MCF 10A (cell line): ENCODE measurements at places on chromosomes 5 and 9.
A peak's percentile ranks its signal among the peaks of the same experiment; 100 is the strongest.

DNA sequence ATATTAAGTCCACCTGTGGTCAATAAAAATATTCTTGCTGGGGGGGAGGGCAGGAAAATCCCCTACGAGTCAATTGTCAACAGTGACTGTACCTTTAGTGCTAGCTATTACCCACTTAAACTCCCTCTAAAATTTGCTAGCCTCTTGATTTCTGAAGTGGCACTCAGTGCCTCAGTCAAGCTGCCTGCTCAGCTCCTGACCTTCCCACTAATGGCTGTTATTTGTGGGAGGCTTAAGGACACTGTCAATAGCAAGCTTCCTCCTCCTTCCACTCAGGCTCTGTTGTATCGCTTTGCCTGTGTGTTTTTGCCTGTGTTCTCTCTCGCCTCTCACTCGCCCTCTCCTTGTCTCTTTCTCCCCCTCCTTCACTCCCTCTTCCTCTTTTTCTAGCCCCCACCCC, 140.8 kb downstream of the BNC2 start:
- no peak for DNase-seq

DNA sequence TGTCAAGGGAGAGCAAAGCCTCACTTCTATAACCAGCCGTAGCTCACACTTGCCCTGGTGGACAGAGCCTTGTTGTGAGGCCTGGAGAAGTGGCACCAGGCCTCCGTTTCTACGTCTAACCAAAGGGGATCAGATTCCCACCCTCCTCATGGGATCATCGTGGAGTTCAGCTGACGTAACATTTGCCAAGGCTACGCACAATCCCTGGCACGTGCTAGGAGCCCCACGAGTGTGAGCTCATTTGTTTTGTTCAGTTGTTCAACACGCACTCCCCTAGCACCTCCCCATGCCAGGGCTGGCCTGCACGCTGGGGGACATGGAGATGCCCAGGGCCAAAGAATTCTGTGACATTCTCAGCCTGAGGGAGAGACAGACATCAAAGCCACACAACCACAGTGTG, 23.1 kb downstream of the ADGRD2 start:
- no peak for DNase-seq

- peak; percentile 30 for DNase-seq
These were observed 337.1 kb upstream of the PANK3 start for GRCh38 chr5:168916266-168916665.

GRCh38 chr5:135188233-135188914, 154.3 kb upstream of the PITX1 start:
- DNase-seq = no peak

DNA sequence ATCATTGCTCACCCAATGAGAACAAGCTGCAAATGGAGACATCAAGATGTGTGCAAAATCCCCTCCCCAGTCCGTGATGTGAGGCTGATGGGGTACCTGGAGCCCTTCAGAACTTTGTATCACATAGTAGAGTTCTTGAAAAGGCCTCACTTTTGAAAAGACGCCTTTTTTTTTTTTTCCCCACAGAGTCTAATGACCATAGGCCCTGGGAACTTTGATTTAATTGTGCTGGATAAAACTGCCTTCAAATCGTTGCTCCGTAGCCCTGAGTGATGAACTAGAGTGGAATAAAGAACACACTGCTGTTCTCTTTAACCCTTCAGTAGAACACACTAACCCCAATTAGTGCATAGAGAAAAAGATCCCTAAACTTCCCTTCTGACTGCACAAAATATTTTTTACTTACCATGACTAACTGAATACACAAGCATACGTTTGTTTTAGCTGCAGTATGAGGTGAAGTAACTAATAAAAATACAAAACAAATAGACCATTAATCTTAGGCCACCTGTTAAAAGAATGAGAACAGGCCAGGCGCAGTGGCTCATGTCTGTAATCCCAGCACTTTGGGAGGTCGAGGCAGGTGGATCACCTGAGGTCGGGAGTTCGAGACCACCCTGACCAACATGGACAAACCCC, 15.1 kb downstream of the PSAT1 start:
- DNase-seq = no peak

GRCh38 chr5:149804478-149805450, 74.7 kb downstream of the PPARGC1B start:
- no peak for DNase-seq

GRCh38 chr9:3879726-3880505, 354.1 kb upstream of the RFX3 start:
- peak; percentile 39 for DNase-seq

GRCh38 chr5:45893309-45893708, 197.1 kb upstream of the HCN1 start:
- DNase-seq = no peak

GRCh38 chr9:995781-996180, 19.3 kb downstream of the DMRT3 start:
- peak; percentile 32 for DNase-seq

DNA sequence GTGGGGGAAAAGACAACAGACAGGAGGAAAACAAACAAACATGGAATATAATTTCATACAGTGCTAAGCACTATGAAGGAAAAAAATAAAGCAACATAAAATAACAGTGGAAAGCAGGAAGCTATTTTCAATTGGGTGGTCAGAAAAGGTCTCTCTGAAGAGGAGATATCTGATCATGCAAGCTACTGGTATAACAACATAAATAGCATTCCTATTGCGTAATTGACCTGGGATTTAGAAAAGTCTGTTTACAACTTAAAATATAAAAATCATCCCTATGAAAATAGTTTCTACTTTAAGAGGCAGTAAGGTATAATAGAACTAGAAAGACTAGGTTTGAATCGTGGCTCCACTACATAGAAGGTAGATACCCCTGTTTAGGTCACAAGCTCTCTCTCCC, 61.4 kb downstream of the FBXW11 start:
- DNase-seq = no peak

- DNase-seq = no peak
These were observed 69.8 kb downstream of the RPS6 start for GRCh38 chr9:19310246-19310645.

DNA sequence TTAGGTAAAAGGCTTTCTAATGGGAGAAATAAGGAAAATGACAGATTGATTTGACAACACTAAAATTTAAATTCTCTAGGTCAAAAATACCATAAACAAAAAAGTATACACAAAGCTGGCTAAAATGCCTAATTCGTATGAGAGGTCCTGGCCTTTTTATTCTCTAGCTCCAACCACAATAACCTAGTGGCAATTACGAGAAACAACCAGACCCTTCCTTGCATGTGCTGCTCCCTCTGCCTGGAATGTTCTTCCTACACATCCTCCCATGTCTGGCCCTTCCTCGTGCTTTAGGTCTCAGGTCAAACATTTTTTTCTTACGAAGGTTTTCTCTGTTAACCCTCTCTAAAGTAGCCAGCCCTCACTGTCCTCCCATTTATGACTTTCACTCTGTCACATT, 176.4 kb upstream of the PLPPR1 start:
- no peak for DNase-seq

- DNase-seq = no peak
These were observed 21.5 kb downstream of the CWC27 start for GRCh38 chr5:64790210-64790609.

DNA sequence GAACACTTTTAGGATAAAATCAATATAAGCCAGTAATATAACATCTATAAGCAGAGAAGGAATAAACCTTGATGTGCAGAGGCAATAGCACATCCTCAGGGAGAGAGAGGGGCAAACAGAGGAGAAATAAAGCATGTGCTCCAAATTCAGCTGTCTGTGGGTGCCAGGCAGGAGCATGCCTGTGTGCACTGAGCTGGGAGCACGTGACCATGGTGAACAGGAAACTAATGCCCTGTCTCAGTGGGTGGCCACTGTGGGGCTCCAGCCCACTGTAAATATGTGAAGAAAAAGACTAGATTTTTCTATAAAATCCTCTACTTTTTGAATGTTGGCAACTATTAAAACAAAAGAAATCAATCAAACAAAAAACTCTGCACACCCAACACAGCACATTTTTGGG, 55.3 kb downstream of the FYB1 start:
- no peak for DNase-seq

DNA sequence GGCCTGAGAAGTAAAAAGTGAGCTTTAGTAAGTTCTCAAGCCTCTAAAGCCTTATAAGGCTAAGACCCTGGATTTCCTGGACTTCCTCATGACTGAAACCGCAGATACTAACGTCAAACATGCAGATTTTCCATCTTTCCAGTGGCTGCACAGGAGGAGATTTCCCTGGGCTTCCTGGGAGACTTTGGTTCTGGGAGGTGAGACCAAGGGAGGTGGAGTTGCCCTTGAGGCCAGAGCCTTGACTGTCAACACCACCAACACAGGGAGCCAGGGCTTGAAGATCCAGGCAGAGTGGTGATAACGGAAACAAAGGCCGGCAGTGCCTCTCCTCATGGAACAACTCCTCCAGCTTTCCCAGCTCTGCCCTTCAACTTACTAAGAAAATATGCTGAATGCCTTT, 144.7 kb upstream of the LRRTM2 start:
- no peak for DNase-seq

- peak; percentile 13 for DNase-seq
These were observed 9.9 kb downstream of the ZBED3 start for GRCh38 chr5:77076961-77077828.

GRCh38 chr9:127188396-127188795, 66.0 kb upstream of the ANGPTL2 start:
- no peak for DNase-seq

DNA sequence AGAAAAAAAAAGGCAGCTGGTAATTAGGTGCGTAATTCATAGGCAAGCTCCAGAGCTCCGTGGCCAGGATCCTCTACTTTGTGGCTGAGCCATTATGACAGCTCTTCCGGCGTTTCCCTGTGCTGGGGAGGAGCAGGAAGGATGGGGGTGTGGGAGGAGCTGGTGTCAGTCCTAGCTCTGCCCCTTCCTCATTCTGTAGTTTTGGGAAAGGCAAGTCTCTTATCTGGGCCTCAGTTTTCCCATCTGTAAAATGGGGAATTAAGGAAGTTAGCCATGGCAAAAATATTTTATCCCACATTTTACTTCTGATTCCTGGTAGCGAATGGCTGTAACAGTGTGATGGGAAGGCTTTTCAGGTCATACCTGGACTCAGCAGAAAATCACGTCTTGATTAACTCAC, 81.1 kb downstream of the SEC61B start:
- DNase-seq = no peak

GRCh38 chr9:86939321-86939720, 8.0 kb downstream of the GAS1 start:
- no peak for DNase-seq

GRCh38 chr9:70602321-70603019, 188.0 kb upstream of the KLF9 start:
- peak; percentile 83 for DNase-seq

DNA sequence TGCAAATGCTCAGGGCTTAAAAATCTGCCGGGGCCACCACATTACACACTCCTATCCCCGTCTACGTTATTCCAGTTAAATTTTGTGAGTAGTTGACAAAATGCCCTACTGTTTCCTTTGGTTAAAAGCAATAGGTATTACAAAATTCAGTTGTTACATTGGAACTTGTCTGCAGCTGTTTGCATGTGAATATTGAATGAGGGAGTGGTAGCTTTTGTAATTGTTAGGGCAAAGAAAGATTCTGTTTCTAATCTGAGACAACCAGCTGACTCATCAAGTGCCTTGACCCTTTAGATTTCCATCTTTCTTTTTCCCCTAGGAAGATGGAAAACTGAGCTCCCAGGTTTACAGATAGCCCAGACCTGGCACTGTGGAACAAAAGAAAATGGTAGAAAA, 30.2 kb downstream of the MAML1 start:
- peak; percentile 54 for DNase-seq

DNA sequence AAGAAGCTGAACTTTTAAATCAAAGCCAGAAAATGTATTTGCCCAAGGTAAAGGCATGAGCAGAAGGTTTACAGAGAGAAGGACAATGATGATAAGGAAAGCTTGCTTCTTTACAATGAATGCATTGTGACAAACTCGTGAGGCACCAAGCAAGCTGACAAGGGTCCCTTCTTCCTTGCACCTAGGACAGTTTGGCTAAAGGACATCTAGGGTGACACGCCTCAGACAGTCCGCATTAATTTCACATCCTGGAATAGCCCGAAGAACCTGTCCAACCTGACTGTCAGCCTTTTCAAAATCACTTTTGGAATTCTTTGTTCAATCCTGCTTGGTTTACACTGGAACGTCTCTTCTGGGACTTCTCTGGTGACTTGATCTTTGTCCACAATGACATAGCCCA, 146.4 kb upstream of the MAP3K1 start:
- no peak for DNase-seq

- DNase-seq = peak; percentile 97
These were observed 90.0 kb downstream of the PRRT1B start for GRCh38 chr9:131635285-131635684.

GRCh38 chr9:114469091-114469853, 36.0 kb downstream of the WHRN start:
- no peak for DNase-seq

DNA sequence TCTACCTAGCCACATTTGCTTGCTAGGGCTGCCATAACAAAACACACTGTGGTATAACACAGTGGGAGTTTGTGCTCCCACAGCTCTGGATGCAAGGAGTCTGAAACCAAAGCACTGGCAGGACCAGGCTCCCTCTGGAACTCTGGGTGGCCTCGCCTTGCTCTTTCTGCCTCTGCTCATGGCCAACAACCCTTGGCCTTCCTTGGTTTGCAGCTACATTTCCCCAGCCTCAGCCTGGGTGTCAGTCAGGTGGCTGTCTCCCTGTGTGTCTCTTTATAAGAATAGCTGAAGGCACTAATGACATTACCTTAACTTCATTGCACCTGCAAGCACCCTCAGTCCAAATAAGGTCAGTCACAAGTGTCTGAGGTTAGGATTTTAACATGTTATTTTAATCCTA, 101.0 kb upstream of the IRX2 start:
- no peak for DNase-seq

- DNase-seq = peak; percentile 35
These were observed 317.2 kb downstream of the DEPDC1B start for GRCh38 chr5:60382716-60383115.

DNA sequence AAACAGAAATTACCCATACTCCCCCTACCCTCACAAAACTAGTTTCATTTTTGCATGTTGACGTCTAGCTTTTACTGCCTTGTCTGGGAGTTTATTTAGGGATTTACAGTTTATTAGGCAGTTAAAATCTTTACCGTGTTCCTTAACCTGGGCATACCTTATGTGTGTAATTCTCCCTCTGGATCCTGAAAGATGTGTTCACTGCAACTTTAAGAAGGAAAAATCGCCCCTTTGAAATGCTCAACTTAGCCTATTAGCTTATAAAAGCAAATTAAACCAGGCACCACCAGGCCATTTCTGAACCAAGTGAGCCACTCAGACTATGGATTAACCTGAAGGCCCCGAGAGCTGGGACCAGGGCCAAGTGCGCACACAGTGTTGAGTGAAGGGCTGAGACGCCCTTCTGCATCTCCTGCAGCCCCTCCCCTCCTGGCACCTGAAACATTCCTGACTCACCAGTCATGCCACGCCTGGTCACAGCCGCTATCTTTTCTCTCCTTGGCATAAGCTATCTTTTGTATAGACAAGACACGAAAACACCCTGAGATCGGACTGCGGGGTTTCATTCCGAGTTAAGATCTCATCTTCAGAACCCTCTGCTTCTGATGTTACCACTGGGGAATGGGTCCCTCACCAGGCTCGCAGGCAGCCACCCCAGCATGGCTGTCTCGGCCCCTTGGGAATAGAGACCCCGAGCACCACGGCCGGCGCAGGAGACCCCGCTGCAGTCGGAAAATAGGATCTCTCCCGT, 111.9 kb downstream of the ROR2 start:
- peak; percentile 86 for DNase-seq
